ENCODE measurements at places on chromosomes 3 and 15.
A peak's percentile ranks its signal among the peaks of the same experiment; 100 is the strongest.

DNA sequence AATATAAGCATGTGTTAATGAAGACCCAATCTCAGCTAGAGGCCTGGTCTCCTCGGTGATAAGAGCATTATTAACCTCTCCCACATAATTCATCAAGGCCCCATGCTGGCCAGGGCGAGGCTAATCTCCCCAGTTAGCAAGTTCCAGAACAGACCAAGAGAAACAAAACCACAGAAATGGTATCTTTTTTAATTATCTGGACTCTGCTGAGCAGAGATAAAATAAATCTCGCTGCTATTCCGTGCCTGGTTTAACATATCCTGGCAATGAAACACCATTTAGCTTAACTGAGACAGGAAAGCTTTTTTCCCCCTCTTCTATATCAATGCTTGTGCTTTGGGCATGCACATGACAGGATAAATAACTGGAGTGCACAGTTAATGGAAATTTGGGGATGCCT, 72.5 kb upstream of the ARHGEF3 start:
- no peak for DNase-seq

- no peak for DNase-seq
These were observed 57.3 kb upstream of the OSTN start for GRCh38 chr3:191141728-191142127.

DNA sequence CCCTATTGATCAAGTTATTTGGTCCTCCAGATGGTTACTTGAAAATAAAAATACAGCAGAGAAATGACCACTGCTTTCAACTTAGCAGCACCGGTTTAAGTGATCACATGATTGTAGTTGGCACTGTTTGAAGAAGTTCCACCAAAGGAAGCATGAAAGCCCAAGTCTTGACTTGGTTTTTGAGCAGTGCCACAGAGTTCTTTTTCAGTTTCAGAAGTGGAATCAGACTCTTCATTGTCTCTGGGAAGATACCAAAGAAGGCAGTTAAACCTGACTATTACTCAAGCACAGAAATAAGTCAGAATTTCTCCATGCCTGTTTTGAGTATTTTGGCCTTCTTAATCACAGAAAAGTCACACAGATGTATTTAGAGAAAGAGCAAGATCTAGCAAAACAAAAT, 66.7 kb downstream of the BBX start:
- DNase-seq = no peak

- no peak for DNase-seq
These were observed 143.6 kb downstream of the USP13 start for GRCh38 chr3:179796421-179796820.

DNA sequence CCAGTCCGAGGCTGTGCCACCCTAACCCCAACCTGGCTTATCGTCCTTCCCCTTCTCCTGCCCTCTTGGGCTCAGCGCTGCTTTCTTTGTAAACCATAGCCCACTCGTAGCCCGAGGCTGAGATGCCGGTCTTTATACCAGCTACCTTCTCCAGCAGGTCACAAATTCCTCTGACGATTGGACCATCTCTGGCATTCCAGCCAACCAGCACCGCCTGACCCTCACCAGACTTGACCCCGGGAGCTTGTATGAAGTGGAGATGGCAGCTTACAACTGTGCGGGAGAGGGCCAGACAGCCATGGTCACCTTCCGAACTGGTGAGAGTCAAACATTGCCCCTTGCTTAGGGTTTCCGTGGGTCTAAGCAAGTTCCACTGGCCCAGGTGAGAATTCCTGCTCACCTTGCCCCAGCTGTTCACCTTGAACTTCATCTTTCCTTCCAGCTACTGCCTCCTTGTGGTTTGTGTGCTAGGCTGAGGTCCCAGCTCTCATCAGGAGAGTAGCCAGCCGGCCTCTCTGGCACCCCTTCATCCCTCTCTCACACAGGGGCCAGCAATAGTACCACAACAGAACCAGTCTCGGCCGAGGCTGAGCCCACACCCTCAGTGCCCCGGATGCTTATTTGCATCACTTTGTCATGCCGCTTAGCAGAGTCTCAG, 66.7 kb downstream of the BOC start:
- DNase-seq = no peak

- DNase-seq = no peak
These were observed 11.2 kb downstream of the CSNK1G1 start for GRCh38 chr15:64344651-64345294.

- DNase-seq = no peak
These were observed 665.5 kb downstream of the GBE1 start for GRCh38 chr3:81095956-81096355.

DNA sequence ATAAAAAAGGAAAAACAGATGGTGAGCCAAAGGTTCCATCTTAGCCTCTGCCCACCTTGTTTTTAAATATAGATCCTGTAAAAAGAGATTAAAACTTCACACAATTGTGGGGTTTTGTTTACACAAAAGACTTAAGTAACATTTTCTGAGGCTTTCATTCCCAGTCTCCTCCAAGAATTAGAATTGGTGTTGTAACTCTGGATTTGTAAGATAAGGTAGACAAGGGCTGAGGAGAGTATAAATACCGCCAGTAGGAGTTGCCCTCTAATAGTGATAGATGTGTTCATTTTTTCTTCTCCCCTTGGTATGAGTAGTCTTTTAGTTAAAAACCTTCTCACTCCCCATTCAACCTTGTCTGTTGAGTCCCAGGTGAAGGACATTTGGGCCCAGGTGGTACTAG, 8.5 kb downstream of the MINDY2 start:
- no peak for DNase-seq

DNA sequence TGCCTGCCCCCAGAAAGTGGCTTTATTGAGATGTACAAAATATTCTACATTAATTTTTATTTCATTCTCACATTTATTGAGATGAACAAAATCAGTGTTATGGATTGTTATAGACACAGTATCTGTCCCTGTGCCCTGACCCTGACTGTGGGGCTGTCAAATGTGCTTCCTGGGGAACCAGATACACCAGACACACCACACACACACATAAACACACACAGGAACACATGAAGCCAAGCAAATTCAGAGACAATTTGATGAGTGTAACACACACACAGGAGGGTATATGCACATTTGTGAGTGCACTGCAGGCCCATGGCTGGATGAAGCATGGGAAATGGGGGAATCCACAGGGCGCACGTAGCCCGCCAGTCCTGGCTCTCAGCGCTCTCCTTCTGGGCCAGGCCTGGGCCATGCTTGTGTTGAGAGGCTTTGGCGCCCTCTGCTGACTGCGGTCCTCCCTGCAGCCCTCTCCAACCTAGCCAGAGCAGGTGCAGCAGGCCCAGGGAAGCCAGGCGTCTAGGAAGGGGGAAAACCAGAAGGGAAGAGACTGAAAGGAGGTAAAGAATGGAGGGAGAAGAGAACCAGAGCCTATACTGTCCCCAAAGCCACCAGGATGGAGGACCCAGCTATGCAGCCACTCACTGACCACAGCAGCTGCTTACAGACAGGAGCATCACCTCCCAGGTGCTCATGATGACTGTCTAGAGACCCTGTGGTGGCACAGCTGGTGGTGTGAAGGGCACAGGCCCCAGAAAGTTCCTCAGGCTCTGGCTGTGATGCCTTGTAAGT, 18.0 kb upstream of the LOXL1 start:
- peak; percentile 48 for DNase-seq

GRCh38 chr3:187738071-187738330, 7.3 kb downstream of the BCL6 start:
- no peak for DNase-seq

GRCh38 chr15:67150023-67150860, 84.8 kb downstream of the SMAD3 start:
- DNase-seq = no peak

- DNase-seq = no peak
These were observed 155.2 kb upstream of the UBE2E1 start for GRCh38 chr3:23650371-23651140.

- DNase-seq = no peak
These were observed 24.0 kb downstream of the OSBPL10 start for GRCh38 chr3:31957106-31957505.

- no peak for DNase-seq
These were observed 2.3 kb downstream of the OCA2 start for GRCh38 chr15:28096670-28097431.

- no peak for DNase-seq
These were observed 299.6 kb upstream of the C2CD4B start for GRCh38 chr15:62464705-62465104.

- DNase-seq = no peak
These were observed 1460.4 kb upstream of the ALCAM start for GRCh38 chr3:103906304-103906703.

GRCh38 chr3:171379961-171380483, 80.2 kb downstream of the TNIK start:
- DNase-seq = no peak
